ENCODE measurements at places on chromosomes 11 and 22. TPM values are rescaled to one million over a fixed set of nuclear protein-coding genes. Genes with fewer than 3 reads are reported as not detected.

Gene NAALADL1
- not detected for total RNA-seq

Gene RAG2
- not detected for total RNA-seq

DNA sequence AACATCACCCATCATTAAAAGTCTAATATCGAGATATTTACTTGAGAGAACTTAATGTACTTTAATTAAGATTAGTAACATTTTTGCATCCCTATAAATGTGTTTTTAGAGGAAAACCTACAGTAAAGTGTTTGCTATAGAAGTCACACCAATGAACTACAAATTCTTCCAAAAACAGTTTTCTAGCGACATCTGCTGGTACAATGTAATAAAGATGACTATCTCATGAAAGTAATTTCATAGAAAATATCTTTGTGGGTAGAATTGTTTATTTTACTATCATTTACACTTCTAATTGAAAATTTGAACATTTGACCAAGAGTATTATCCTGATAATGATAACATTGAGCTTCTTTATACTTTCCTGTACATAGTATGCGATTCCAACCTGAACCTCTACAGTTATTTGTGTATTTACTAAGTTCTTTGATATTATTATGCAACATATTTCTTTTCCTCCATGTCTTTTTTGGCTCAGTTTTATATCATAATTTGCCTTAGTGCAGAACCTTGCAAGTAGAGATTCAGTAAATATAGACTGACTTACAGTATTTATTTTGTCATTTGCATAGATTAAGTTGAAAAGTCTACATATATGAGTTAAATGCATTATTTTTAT, 252.7 kb downstream of the TMEM135 start:
- peak; percentile 70 for DNase-seq

DNA sequence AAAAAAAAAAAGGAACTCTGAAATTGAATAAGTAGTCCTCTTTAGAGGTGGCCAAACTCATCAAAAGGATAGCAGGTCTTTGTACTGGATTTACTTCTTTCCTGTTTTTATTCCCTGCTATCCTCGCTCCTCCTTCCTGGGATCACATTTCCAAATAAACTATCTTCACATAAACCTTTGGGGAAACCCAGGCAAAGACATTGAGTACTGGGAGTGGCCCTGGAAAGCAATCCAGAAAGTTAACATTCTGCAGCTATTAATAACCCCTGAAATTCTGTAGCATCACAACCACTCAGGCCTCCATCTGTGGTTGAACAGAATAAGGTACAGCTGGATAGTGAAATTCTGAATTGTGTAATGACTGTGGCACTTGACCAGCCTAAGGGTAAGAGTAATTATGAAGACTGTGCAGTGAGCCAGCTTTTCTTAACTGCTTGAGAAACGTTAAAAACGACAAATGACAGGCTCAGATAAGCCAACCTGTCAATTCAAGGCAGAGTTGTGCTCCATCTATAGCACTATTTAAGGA, 58.8 kb downstream of the ISX start:
- no peak for DNase-seq

All from G401 (cell line).